ENCODE measurements at places on chromosomes 3 and 15. TPM values are rescaled to one million over a fixed set of nuclear protein-coding genes. Genes with fewer than 3 reads are reported as not detected.

Gene OIP5
- 13.2 TPM for total RNA-seq

Gene BNC1
- total RNA-seq, result 14.2 TPM

DNA sequence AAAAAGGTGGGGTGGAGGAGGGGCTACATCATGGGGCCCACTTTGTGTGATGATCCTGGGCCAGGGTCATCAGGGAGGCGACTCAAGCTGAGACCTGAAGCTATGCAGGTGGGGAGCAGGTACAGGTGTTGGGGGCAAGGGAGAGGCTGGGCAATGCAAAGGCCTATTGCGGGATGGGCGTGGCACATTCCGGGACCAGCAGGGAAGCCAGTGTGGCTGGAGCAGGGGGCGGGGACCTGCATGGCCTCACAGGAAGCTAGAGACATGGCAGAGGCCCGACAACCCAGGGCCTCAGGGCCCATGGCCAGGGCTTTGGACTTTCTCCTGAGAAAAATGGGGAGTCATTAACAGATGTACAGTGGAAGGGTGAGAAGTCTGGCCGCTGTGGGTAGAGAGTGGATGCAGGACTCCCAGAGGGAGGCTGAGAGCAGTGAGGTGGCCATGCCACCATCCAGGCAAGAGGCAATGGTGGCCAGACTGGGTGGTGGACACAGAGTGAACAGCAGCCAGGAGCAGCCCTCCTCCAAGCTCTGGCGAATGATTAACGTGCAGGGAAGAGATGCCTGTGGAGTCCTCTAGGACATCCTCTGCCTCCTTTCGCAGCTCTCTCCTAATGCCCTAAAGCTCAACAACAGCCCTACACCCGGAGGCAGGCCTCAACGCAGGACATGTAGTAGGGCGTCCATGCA is 122.6 kb upstream of the ATP2B2 start:
- DNase-seq, result no peak

- DNase-seq, result no peak
These were observed 25.9 kb upstream of the KIF23 start for GRCh38 chr15:69388260-69388705.

- no peak for DNase-seq
These were observed 775.9 kb downstream of the AGBL1 start for GRCh38 chr15:86855307-86856291.

- no peak for DNase-seq
These were observed 391.1 kb downstream of the FGF12 start for GRCh38 chr3:192336286-192336685.

- no peak for DNase-seq
These were observed 87.9 kb downstream of the WDR72 start for GRCh38 chr15:53671545-53671944.

GRCh38 chr3:181761906-181762305 is 50.2 kb downstream of the SOX2 start:
- DNase-seq, result no peak

DNA sequence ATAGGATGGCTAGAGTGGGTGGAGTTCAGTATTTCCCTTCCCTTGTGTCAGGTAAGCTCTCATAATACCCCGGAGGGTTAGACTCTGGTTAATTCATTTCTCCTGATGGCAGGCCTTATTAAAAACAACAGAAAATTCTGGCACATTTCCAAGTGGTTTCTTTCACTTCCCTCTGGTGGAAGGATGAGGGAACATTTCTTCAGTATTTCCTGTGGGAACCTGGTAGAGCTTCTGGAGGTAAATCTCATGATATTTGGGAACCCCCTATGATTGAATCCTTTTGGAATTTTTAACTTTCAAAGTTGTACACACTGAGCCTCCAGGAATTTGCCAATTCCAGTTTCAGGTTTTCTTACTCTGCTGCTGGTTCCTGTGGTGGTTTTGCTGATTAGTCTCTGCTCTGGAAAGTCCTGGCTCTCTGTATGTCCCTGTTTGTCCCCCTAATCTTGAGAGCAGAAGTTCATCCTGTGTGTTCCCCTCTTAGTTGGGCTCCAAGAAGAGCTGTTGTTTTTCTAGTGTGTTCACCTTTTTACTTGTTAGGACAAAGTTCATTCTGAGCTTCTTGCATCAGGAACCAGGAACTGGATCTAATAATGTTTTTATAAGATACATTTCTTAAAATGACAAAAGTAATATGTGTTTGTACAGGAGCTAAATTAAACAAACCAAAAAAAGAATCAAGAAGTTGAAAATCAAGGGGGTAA is 12.1 kb downstream of the CHRNA7 start:
- no peak for DNase-seq

GRCh38 chr3:8741581-8742261 is 8.1 kb downstream of the CAV3 start:
- DNase-seq, result peak; percentile 19

Gene PRR20G
- not detected for total RNA-seq

Gene STRIT1
- total RNA-seq, result not detected

Gene GOLGA8J
- not detected for total RNA-seq

- no peak for DNase-seq
These were observed 668 bp downstream of the THRB start for GRCh38 chr3:24493746-24494617.

DNA sequence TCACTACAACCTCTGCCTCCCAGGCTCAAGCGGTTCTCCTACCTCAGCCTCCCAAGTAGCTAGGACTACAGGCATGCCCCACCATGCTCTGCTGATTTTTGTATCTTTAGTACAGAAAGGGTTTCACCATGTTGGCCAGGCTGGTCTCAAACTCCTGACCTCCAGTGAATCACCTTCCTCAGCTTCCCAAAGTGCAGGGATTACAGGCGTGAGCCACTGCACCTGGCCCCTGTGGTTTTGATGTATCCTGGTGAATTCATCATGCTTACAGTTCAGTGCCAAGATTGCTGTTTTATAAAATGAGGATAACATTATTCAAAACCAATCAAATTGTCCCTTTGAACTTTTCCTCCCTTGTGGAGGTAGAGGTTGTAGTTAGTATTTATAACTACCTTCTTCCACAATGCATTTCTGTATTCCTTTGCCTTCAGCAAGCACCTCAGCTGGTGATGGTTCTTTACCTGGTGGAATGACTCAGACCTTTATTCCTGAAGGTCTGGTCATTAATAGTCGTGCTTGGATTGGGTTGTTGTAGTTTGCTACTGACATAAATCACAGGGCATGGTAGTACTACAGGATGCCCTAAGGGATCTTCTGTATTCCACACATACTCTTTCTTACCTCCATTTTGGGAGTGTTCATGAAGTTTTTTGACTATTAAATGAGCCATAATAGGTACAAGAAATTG is 76.9 kb downstream of the UBP1 start:
- no peak for DNase-seq

Gene ZNF639
- 47.3 TPM for total RNA-seq

DNA sequence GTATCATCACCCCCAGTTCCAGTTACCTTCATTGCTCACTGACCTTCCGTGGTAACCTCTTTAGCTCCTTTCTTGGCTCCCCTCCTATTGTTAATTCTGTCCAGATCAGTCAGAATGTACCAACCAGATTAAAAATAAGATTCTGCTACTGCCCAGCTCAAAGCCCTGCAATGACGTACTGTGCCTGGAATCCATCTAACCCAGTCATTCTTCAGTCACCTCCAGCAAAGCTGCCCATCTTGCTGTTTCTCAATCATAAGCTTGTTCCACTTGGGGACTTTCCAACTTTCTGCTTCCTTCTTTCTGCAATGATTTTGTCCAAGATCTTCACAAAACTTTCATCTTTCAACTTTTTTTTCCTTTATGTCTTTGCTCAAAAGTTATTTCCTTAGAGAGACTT is 512.0 kb upstream of the ZNF385D start:
- no peak for DNase-seq

GRCh38 chr15:100433304-100433703 is 91.5 kb upstream of the ADAMTS17 start:
- no peak for DNase-seq
